ENCODE measurements at places on chromosomes 5 and 9. TPM values are rescaled to one million over a fixed set of nuclear protein-coding genes. Genes with fewer than 3 reads are reported as not detected.

Gene MAPK9
- total RNA-seq, result 30.9 TPM

DNA sequence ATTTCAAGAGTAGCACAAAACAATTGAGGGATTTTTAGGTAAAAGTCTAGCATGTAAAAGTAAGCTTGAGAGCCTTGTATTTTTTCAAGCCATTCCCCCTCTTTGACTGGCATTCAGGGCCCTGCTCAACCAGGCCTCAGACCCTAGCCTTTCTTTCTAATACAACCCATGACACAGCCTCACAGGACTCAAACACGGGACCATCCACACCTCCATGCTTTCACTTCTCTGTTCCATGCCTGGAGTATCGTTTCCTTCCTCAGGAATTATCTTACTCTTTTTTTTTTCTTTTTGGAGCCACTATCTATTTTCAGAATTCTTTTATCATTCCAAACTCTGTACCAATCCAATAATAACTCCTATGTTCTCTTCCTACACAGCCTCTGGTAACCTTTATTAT is 560.2 kb upstream of the CLINT1 start:
- H3K27me3 ChIP-seq, result no peaks in the 10 kb centered on the region
- H3K36me3 ChIP-seq, result no peaks in the 10 kb centered on the region
- no peak overlapping the region for H3K4me3 ChIP-seq

Gene HMGCS1
- total RNA-seq, result 55.1 TPM

Gene FRRS1L
- not detected for total RNA-seq

Gene TIGD6
- 6.0 TPM for total RNA-seq

DNA sequence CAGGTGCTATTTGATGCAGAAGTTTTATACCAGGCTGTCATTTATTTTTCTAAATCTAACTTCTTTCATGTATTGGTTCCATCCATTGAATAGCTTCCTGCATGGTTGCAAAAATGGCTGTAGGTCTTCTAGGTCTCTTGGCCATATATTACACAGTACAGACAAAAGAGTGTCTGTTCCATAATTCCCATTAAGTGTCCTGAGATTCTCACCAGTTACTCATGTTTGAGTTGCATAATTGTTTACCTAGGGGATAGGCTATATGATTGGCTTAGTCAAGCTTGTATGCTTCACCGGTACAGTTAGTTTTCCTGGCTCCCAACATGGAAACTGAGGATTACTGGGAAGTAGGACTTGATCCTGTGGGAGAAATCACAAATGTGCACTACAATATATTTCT is 399.4 kb upstream of the NUDT12 start:
- no peaks in the 10 kb centered on the region for H3K27me3 ChIP-seq
- no peak overlapping the region for H3K27ac ChIP-seq
- DNase-seq, result no peak
- H3K4me3 ChIP-seq, result no peak overlapping the region
- no peaks in the 10 kb centered on the region for H3K4me1 ChIP-seq

- no peak for DNase-seq
- no peaks in the 10 kb centered on the region for H3K4me1 ChIP-seq
- no peak overlapping the region for H3K27ac ChIP-seq
- H3K27me3 ChIP-seq, result no peaks in the 10 kb centered on the region
- H3K36me3 ChIP-seq, result no peaks in the 10 kb centered on the region
Measured at GRCh38 chr5:99034336-99034735, 105.5 kb upstream of the CHD1 start.

DNA sequence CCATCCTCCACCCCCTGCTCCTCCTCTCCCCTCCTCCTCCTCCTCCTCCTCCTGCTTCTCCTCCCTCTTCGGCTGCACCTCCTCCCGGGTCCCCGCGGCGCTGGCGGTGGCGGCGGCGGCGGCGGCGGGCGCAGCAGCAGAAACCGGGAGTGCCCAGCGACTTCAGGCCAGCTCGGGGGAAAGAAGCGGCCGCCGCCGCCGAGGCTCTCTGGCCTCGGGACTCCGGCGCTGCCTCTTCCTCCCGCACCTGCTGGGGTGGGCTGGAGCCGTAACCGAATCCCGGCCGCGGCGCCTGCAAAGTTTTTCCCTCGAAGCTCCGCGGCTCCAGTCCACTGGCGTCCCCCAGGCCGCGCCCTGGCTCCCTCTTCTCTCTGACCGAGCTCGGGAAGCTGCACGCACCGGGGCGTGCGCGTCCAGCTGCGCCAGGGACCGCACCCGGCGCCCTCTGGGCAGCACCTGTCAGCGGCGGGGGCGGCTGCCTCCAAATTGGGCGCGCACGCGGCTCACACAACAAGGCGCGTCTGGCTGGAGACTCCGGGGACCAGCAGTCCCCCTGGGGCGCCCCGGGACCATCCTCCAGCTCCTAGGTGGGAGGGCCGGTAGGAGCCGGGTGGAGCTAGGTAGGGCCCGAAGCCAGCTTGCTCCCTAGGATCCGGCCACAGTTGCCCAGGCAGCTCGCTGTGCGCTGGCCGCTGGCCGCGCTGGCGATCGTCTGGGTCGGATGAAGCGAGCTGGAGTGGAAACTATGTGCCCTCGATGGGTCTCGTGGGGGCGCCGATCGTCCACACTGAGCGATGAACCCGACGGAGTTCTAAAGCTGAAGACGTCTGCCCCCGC is at the start of gene MCTP1:
MCTP1 (minus strand) TSS at position 523 of the 837 bp plus-strand sequence.
- DNase-seq, result peak; percentile 64
- H3K4me1 ChIP-seq, result peaks cover 5% of the 10 kb centered on the region
- peaks cover 24% of the 10 kb centered on the region for H3K27me3 ChIP-seq
- H3K36me3 ChIP-seq, result no peaks in the 10 kb centered on the region

DNA sequence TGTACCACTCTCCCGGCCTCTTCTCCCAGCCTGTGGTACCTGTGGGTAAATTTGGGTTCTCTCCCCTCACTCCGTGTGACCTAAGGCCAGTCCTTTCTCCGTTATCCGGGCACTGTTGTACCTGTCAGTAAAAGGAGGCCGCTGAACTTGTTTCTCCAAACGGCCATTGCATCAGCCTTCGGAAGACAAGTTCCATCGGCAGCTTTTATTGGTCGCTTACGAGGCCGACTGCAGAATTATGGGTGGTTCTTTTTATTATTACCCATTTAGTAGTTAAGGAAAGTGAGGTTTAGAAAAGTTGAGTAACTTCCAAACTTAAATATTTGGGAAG is 558 bp downstream of the GRPEL2 start:
- peak overlapping the region; percentile 98 for H3K4me3 ChIP-seq
- no peaks in the 10 kb centered on the region for H3K27me3 ChIP-seq
- peak overlapping the region; percentile 59 for H3K27ac ChIP-seq
- peak; percentile 42 for DNase-seq

DNA sequence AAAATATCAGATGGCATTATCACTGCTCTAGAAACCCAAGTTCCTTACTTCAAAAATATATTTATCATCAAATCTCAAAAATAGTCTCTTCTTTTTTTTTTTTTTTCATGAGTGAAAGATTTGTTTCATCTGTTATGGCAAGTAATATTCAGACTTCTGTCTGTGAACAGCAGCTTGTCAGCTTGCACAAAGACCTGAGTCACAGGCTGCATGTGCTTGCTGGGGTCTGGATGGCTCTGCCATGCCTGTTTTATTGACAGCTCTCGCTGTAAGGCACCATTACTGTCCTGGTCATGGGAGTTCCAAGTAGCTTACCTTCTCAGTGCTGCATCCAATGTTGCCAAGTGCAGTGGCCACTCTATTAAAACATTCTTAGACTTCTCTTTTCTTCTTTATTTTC is 456.4 kb downstream of the GADD45G start:
- no peaks in the 10 kb centered on the region for H3K36me3 ChIP-seq
- no peak overlapping the region for H3K4me3 ChIP-seq
- no peaks in the 10 kb centered on the region for H3K4me1 ChIP-seq
- no peak overlapping the region for H3K27ac ChIP-seq
- no peaks in the 10 kb centered on the region for H3K27me3 ChIP-seq
- DNase-seq, result no peak

DNA sequence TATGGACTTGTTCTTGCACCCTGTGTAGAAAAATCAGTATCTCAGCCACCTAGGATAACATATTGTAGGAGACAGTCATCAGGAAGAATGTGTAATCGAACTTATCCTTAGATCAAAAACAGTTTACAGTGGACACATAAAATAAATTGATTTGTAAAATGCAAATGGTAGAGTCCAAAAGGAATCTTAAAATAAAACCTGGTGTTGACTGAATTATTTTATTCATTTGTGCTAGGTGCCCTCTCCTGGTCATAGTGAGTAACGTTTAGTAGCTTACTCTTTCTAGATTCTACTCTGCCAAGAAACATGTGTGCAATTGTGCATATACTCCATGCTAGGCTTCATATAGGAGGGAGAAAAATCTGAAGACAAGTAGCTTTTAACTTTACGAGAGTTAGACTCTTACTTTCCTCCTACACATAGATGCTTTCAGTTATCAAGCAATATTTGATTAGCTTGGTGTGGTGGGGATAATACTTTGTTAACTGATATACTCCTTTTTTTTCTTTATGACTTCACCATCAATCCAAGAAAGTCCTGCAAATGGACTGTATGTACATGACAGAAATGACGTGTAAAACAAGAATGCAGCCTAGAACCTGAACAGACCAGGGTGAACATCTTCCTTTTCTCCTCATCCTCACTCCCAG is 23.7 kb upstream of the LOX start:
- no peaks in the 10 kb centered on the region for H3K4me1 ChIP-seq
- H3K4me3 ChIP-seq, result no peak overlapping the region
- no peak overlapping the region for H3K27ac ChIP-seq
- no peaks in the 10 kb centered on the region for H3K27me3 ChIP-seq

Gene PDLIM4
- 47.0 TPM for total RNA-seq

Gene TMEM8B
- 18.3 TPM for total RNA-seq

- no peaks in the 10 kb centered on the region for H3K4me1 ChIP-seq
- H3K27ac ChIP-seq, result no peak overlapping the region
- H3K27me3 ChIP-seq, result no peaks in the 10 kb centered on the region
- no peak overlapping the region for H3K4me3 ChIP-seq
- DNase-seq, result no peak
- no peaks in the 10 kb centered on the region for H3K36me3 ChIP-seq
Measured at GRCh38 chr9:37371565-37372464, 50.7 kb upstream of the GRHPR start.

DNA sequence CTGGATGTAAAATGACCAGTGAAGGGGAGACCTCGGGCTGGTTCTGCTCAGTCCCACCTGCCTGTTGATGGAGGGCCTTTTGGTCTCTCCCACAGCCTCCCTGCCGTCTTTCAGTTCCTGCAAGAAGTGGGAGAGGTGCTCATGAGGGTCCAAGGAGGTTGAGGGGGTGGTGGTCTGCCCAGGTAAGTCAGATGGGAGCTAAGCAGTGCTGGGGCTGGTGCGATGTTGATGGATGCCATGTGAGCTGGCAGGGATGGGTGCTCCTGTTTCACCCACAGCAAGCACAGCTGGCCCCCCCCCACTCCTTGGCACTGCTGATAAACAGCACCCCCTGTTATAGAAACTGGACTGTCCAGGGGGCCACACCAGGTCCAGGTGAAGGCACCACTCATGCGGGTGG is 145.6 kb downstream of the NSG2 start:
- H3K4me1 ChIP-seq, result peaks cover 3% of the 10 kb centered on the region
- no peak overlapping the region for H3K27ac ChIP-seq

Gene CDH9
- total RNA-seq, result 2.1 TPM

DNA sequence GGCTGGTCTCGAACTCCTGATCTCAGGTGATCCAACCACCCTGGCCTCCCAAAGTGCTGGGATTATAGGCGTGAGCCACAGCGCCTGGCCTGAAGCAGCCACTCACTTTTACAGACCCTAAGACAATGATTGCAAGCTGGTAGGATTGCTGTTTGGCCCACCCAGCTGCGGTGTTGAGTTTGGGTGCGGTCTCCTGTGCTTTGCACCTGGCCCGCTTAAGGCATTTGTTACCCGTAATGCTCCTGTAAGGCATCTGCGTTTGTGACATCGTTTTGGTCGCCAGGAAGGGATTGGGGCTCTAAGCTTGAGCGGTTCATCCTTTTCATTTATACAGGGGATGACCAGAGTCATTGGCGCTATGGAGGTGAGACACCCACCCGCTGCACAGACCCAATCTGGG is 1.5 kb downstream of the CA9 start:
- H3K4me1 ChIP-seq, result peaks cover 3% of the 10 kb centered on the region
- no peak for DNase-seq
- no peaks in the 10 kb centered on the region for H3K27me3 ChIP-seq
- H3K4me3 ChIP-seq, result no peak overlapping the region
- no peaks in the 10 kb centered on the region for H3K36me3 ChIP-seq
- no peak overlapping the region for H3K27ac ChIP-seq

- no peak overlapping the region for H3K27ac ChIP-seq
- DNase-seq, result no peak
- no peaks in the 10 kb centered on the region for H3K27me3 ChIP-seq
Measured at GRCh38 chr5:142316051-142316450, 8.8 kb downstream of the SPRY4 start.

DNA sequence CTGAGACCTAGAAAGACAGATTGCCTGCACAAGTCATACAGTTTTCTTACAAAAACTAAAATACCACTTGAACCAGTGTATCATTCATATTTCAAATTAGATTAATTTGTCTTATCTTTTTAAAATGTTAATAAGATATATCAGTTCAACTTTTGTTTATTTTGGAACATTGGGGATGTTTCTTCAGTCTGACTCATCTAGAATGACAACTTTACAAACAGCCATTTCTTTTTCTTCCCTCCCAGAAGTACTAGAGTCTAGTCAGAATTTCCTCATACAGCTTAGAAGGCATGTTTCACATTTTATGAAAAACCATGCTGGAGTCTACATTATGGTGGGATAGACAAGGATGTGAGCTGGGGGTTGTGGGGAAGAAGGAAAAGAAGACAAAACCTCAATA is 262.5 kb downstream of the NFIB start:
- H3K4me3 ChIP-seq, result no peak overlapping the region
- no peak for DNase-seq
- no peaks in the 10 kb centered on the region for H3K36me3 ChIP-seq
- H3K4me1 ChIP-seq, result no peaks in the 10 kb centered on the region
- H3K27ac ChIP-seq, result no peak overlapping the region

DNA sequence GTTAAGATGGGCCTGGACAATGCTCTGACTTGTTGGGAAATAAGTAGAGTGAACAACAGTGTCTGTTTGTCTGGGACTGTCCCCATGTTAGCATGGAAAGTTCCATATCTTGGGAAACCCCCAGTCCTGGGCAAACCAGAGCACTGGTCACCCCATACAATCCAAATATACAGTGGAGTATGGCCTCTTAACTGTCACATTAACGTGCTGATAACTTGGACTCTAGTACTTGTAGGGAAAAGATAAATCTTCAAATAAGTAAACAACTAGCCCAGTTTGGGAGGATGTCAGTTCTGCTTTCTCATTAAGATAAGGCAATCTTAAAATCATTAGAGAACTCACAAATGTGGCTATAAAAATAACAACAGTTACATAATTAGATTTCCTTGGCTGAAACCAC is 47.6 kb upstream of the JAK2 start:
- H3K27me3 ChIP-seq, result no peaks in the 10 kb centered on the region
- H3K4me1 ChIP-seq, result peaks cover 4% of the 10 kb centered on the region
- H3K4me3 ChIP-seq, result no peak overlapping the region
- H3K27ac ChIP-seq, result no peak overlapping the region

GRCh38 chr5:60551829-60552228 is 148.1 kb downstream of the DEPDC1B start:
- DNase-seq, result no peak
- no peak overlapping the region for H3K4me3 ChIP-seq
- no peaks in the 10 kb centered on the region for H3K36me3 ChIP-seq
- no peak overlapping the region for H3K27ac ChIP-seq
